ENCODE measurements at places on chromosomes 7 and 10.

GRCh38 chr10:12637649-12638048, 288.3 kb downstream of the CAMK1D start:
- no peak for DNase-seq

- no peak for DNase-seq
Measured at GRCh38 chr7:158649279-158649678, 55.3 kb downstream of the NCAPG2 start.

- peak; percentile 62 for DNase-seq
Measured at GRCh38 chr10:78171633-78172400, 138.2 kb downstream of the RPS24 start.

DNA sequence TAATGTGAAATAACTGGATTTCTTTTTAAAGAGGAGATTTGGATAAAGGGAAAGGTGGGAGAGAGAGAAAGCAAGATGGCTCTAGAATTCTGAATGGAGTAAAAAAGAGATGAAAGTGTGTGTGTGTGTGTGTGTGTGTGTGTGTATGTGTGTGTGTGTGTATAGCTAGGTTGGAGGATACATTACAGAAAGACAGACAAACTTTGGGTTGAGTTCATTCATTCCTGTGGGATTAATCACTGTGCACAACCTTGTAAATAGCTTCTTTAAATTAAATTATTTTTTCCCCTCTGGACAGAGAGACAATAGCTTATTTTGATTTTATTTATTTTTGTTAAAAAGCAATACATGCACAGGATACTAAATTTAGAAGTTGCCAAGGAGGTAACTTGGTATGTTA, 7.5 kb downstream of the ASB4 start:
- DNase-seq, result no peak

- DNase-seq, result no peak
Measured at GRCh38 chr7:157088136-157088535, 50.6 kb upstream of the UBE3C start.

- peak; percentile 88 for DNase-seq
Measured at GRCh38 chr7:8217200-8218068, 44.5 kb downstream of the ICA1 start.

- no peak for DNase-seq
Measured at GRCh38 chr7:110061387-110061786, 1029.5 kb upstream of the LRRN3 start.

GRCh38 chr10:8275911-8276310, 221.4 kb downstream of the GATA3 start:
- DNase-seq, result no peak

DNA sequence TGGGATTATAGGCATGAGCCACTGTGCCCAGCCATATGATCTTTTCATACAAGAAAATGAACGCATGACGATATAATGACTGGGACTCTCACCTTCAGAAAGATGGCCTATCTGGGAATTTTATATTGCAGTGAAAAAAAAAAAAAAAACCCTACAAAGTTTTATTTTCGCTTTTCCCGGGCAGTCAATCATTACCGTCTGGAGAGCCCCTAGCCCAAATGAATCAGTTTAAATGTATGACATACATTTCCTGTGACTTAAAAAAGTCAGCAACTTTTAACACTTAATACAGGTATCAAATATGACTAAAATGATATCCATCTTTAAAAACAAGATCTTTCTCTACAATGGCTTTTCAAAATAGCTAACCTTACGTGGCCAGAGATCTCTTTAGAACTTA, 48.2 kb upstream of the NMT2 start:
- no peak for DNase-seq

- peak; percentile 86 for DNase-seq
Measured at GRCh38 chr7:19920705-19921104, 147.3 kb upstream of the TMEM196 start.

DNA sequence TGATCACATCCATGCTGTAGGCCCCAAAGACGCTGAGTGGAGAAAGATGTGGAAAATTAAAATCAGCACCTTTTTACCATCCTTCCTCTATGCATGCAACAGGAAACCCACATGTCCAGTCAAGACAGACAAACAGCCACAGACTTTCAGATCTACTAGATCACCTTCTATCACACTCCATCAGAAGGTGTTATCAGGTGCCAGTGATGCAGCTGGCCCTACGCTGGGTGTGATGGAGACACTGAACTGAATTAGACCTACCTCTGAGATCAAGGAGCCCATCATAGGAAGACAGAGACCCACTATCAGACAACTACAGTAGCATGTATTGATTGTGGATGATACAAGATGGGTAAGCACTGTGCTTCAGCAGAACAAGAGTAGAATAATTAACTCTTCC, 15.5 kb downstream of the CYP3A4 start:
- no peak for DNase-seq

GRCh38 chr10:17199351-17199804, 2.1 kb downstream of the TRDMT1 start:
- peak; percentile 53 for DNase-seq

- no peak for DNase-seq
Measured at GRCh38 chr10:71742301-71743088, 22.9 kb upstream of the C10orf105 start.

DNA sequence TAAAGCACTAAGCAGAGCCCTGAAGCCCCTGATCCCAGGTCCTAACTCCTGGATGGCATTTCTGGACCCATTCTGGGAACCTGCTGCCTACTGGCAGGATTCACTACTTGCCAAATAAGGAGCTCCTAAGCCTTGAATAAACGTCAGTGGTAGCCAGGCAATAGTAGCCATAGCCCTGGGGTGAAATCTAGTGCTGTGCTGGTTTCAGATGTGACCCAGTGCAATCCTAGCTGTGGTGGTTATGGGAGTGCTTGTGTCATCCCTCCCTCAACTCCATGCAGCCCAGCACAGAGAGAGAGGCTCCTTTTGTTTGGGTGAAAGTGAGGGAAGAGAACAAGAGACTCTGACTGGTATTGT, 43.7 kb downstream of the PCLO start:
- no peak for DNase-seq

DNA sequence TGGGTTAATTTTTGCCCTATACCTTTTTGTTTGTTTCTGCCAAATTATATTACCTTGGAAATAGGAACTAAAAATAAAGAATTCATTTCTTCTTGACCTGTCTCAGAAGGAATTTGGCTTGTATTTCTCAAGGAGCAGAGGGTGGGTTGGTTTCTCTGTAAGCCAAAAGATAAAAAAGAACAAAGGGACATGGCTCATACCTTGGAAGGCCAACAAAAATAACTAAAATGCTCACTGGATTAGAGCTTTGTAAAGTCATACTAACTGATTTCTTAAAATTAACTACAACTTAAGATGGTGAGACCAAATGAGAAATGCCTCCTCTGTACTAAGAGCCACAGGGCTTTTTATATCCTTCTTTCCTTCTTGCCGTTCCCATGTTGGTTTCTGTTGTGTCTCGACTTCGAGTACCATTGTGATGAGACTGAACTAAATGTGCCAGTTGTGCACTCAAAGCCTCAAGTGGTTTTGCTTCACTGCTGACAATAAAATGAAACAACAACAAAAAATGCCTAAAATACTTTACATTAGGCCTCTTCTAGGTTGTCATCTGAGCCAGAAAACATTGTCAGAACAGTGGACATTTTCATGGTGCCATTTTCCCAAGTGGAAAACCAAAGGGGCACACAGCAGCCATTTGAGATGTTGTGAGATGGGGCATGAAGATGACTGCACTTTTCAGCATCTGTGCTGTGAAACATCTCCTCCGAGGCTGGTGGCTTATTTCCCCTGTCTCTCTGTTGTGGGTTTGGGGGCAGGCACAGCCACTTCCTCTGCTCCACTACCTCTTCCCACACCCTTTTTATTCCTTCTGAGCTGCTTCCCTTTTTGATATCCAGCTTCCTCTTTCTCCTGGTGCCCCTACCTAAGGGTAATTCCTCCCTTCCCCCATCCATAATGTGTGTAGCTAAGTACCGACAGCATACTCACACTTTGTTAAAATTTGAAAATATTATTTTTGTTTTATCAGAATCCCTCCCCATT, 51.8 kb upstream of the AGR3 start:
- DNase-seq, result no peak

DNA sequence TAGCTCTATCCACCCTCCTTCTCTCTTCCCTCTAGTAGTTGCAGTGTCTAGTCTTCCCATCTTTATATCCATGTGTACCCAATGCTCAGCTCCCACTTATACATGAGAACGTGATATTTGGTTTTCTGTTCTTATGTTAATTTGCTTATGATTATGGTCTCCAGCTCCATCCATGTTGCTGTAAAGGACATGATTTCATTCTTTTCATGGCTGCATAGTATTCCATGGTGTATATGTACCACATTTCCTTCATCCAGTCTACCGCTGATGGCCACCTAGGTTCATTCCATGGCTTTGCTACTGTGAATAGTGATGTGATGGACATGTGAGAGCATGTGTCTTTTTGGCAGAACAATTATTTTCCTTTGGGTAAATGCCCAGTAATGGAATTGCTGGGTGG, 6.5 kb downstream of the PRSS2 start:
- no peak for DNase-seq

GRCh38 chr7:158699341-158699740, 5.3 kb downstream of the NCAPG2 start:
- no peak for DNase-seq

DNA sequence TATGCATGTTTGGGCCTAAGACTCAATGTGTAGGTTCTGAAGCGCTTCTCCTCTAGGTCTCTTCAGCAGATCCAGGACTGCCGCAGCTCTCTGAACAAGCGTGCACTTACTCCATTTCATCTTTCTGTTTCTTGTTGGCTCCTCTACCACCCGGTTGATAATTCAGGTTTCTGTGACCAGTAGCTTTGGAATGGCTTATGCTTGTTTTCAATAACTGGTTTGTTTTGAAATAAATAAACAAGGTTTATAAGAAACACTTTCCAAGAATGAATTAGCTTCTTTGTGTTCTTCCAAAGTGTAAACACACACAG, 1.5 kb downstream of the MDFIC start:
- no peak for DNase-seq

- peak; percentile 92 for DNase-seq
Measured at GRCh38 chr7:156949541-156950380, at the start of gene NOM1. TSS of gene NOM1 (plus strand) at chr7:156949712. CDS start at chr7:156949738, 26 bp downstream.

GRCh38 chr10:118818621-118819221, 64.0 kb upstream of the CACUL1 start:
- DNase-seq, result no peak

DNA sequence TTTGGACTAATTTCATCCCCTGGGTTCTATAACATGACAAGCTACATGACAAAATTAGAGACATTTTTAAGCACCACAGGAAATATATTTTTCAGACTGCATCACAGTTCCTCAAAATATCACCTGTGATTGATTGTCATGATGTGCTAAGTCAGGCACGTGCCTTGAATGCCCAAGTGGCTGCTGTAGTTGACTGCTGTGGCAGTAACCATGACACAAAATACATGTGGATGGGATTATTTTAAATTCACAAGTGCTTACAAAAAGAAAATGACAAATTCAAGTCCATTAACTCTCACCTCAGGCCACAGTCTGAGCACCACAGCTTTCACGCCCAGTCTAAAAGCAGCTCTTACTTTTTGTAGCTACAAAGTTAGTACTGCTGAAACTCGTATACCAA, 45.5 kb downstream of the TNPO3 start:
- DNase-seq, result no peak

DNA sequence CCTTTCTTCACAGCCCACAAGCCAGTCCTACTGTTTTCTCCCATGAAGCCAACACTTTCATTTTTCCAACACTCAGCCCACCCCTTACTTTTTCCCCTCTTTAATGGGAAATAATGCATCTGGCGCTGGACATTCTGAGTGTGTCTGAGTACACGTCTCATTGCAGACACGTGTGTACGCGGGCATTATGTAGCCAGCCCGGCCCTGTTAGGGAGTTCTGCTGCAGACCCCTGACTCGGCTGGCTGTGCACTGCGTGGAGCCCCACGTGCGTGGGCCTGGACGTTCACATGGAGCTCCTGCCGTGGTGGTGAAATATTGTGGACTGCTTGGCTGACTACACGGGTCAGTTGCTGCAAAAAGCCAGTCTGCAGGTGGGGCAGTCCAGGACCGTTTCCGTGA, 233.0 kb downstream of the ADARB2 start:
- DNase-seq, result no peak

DNA sequence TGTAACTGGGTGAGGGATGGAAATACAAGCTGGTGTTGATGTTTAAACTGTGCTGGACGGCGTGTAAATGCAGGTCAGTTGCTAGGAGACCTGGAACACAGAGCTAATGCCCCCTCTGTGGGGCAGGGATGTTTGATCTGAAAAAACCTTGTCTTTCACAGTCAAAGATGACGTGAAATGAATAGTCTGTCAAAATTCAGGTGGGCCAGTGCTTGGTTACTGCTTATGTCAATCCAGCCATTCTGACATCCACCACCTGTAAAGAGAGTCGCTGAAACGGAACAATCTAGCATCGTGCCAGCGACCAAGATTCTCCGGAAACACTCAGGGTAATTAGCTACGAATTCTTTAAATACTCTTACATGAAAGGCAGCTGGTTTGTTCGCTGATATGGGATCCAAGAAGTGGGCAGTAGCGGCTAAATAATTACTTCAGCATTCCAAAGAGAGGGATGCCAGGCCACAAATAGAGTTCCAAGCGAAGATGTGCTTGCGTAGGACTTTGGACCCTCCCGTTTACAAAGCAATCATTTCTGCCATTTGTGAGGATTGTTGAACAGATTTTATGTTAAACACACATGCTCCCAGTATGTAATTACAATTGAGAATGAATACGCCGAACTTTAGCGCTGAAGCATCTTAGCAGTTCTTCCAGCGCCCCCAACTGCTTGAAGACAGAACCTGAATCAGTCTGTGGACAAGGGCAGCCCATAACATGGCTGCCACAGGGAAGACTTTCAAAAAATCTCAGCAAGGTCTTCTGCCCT, 7.3 kb upstream of the ASB4 start:
- peak; percentile 71 for DNase-seq

- DNase-seq, result peak; percentile 46
Measured at GRCh38 chr7:55066524-55066923, 47.7 kb downstream of the EGFR start.

- DNase-seq, result no peak
Measured at GRCh38 chr7:95553939-95554338, 42.4 kb downstream of the PDK4 start.

DNA sequence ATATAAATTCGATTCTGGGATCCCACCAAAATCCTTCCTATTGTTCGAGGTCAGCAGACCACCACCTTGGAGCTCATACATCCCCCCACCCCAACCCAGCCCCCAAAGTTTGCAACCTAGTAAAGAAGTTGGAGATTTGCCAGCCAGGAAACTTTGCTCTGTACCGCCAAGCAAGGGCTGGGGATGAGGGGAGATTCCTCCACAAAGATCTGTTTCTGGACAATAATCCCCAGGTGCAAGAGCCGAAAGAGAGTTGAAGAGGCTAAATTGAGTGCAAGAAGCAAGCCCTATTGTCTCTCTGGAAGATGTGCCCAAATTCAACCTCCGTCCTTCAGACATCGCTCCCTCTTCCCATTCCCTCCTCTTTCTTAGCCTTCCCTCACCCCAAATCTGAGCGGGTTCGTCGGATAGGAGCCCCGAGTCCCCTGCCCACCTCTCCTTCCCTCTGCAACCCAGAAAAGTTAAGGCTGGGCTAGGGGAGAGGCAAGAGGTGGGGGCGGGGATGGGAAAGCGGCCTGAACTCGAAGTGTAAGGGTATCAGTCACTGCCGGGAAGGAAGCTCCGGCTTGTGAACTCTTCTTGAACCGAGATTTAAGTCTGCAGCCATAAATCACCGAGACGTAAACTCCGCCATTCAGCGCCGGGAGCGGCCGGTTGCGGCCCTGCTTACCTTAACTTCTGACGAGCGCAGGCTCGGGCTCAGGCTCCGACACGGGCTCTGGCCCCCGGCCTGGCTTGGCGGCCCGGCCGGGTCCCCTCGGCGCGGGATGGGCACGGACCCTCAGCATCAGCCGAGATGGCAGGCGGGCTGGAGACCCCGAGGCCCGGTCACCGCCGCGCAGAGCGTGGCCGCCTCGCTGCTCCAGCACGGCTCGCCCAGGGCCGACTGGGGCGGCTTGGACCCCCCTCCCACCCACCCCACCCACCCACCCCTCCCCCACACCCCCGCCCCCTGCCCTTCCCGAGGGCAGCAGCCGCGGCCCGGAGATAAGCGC, 10.8 kb upstream of the HOXA2 start:
- DNase-seq, result peak; percentile 84

All from GM23338 (cell line).